ENCODE measurements at places on chromosomes 6 and 20. TPM values are rescaled to one million over a fixed set of nuclear protein-coding genes. Genes with fewer than 3 reads are reported as not detected.

GRCh38 chr6:1553562-1554083 lies 56.1 kb upstream of the FOXC1 start:
- H3K27ac ChIP-seq, result no peak overlapping the region
- no peak for DNase-seq
- peaks cover 4% of the 10 kb centered on the region for H3K4me1 ChIP-seq
- no peak overlapping the region for H3K4me3 ChIP-seq
- no peaks in the 10 kb centered on the region for H3K36me3 ChIP-seq
- H3K27me3 ChIP-seq, result no peaks in the 10 kb centered on the region

DNA sequence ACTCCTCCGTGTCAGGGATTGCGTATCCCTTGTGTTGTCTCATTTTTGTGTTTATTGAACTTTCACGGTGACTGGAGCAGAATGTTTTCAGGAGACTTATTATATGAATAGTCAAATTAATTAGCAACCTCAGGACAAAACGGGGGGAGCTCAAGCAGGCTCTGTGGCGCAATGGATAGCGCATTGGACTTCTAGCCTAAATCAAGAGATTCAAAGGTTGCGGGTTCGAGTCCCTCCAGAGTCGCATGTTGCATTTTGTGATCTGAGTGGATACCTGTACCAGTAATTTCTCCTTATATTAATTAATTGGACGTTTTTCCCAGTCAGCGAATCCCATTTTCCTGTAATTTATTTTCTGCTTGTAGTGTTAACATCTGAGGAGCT lies 89.1 kb upstream of the ZNF184 start:
- no peaks in the 10 kb centered on the region for H3K36me3 ChIP-seq
- H3K4me1 ChIP-seq, result no peaks in the 10 kb centered on the region
- no peak for DNase-seq
- no peak overlapping the region for H3K4me3 ChIP-seq

Gene C6orf118
- total RNA-seq, result not detected

DNA sequence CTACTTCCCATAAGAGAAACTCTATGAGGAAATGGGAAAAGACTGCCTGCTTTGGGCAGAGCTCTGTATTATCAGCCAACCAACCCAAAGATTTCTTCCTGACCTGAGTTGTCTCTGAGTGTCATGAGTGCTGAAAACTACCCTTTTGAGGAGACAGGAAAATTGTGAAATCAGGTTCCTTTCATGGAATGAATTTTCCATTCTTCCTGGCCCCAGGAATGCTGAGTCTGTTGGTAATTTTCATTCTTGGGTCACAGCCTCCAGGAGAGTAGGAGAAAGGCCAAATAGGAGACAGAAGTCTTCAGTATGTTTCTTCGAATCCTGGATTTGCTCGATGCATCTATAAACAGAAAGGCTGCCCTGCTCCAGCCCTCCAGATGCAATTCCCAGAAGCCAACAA lies 53.6 kb downstream of the SCML4 start:
- no peak for DNase-seq
- H3K36me3 ChIP-seq, result no peaks in the 10 kb centered on the region
- peaks cover 5% of the 10 kb centered on the region for H3K4me1 ChIP-seq
- H3K27ac ChIP-seq, result no peak overlapping the region
- H3K4me3 ChIP-seq, result no peak overlapping the region

Gene TRAPPC3L
- not detected for total RNA-seq

DNA sequence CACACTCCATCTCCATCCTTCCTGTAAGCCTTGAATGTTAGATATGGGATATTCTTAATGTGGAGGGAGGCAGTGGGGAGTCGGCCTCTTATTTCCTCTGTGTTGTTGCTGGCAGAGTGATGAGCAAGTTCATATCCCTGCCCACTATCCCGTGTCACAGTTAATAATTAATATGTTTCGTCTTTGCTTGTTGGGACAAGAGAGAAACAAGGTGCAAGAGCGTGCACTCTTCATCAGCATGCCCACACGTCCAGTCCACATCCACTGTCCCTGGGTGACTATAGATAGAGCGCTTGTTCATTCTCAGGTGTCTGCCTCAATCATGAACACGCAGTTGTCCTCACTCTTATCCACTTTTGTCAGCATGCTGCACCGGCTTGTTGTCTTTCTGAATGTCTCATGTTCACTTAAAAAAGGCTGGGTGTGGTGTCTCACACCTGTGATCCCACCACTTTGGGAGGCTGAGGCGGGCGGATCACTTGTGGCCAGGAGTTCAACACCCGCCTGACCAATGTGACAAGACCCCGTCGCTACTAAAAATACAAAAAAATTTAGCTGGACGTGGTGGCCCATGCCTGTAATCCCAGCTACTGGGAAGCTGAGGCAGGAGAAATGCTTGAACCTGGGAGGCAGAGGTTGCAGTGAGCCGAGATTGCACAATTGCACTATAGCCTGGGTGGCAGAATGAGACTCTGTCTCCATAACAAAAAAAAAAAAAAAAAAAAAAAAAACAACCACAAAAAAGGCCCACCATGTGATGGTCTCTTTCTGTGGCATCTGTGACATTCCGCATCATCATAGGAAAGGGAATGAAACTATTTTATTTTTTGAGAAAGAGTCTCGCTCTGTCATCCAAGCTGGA lies 34.2 kb downstream of the PPP1R3G start:
- no peaks in the 10 kb centered on the region for H3K27me3 ChIP-seq
- no peak overlapping the region for H3K27ac ChIP-seq
- no peaks in the 10 kb centered on the region for H3K4me1 ChIP-seq
- no peaks in the 10 kb centered on the region for H3K36me3 ChIP-seq
- DNase-seq, result no peak

DNA sequence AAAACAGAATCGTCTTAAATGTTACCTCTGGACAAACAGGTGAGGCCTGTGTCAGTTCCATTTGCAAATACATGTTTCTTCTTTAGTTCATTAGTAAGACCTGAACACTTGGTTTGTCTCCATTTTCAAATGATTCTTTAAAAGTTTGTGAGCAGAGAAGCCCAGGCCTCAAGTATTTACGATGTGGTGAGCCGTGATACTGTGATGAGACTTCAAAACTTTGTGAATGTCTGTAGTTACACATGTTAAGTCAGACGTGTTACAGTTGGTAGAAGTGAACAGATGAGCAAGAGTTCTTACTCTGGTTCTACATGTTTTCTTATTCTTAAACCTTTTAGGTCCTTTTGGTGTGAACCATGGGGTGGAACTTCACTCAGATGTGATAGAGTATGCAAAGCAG lies 8.5 kb downstream of the PCMTD2 start:
- no peak overlapping the region for H3K27ac ChIP-seq
- peaks cover 4% of the 10 kb centered on the region for H3K36me3 ChIP-seq
- H3K27me3 ChIP-seq, result no peaks in the 10 kb centered on the region
- peaks cover 82% of the 10 kb centered on the region for H3K4me1 ChIP-seq
- no peak for DNase-seq

- H3K36me3 ChIP-seq, result no peaks in the 10 kb centered on the region
- H3K27ac ChIP-seq, result no peak overlapping the region
- no peak for DNase-seq
- no peaks in the 10 kb centered on the region for H3K27me3 ChIP-seq
Measured at GRCh38 chr20:1905009-1905408, 9.8 kb downstream of the SIRPA start.
